ENCODE measurements at places on chromosomes 3 and 15.
A peak's percentile ranks its signal among the peaks of the same experiment; 100 is the strongest.

DNA sequence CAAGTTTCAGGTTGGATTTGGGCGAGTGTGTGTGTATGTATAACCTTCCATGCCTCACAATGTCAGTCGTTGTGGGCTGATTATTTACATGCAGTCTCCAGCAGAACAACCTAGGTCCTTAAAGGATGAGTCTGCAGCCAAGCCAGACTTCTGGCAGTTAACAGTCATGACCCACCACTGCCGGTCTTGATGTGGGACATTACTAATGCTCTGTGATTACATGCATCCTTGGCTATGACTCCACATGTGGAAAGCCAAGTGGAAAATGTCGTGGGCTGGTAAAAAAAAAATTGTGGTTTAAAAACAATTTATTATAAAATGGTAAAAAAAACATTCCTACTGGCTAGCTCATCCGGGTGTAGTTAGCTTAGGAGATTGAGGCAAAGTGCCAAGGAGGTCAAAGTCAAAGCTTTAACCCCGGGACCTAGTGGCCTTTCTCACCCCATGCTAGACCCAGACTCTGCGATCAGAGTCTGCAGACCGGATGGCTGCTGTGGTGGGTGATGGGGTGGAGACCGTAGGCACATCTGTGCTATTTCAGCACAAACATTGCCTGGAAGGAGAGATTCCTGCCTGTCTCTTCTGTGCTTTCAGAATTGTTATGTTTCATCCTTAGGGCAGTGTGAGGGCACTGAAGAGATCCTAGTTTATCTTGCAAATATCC is 6.8 kb downstream of the RARRES1 start:
- DNase-seq, result peak; percentile 77

DNA sequence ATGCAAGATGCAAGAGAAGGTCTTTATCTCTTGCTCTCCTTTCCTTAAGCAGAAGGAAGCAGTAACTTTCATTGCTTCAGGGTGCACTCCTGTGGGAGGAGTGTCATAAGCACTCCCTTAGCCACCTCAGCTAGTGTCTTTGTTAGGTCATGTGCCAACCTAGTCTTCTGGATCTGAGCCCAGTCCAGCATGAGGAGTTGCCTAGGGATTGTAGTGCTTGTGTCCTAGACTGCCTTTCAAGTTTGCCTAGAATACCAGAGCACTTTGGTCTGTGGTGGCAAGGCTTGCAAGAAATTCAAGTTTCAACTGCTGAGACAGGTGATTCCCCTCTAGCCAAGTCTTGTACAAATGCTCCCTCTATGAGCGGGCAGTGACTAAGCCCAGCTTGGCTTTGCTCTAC is 633.6 kb downstream of the ZNF385D start:
- peak; percentile 87 for DNase-seq

DNA sequence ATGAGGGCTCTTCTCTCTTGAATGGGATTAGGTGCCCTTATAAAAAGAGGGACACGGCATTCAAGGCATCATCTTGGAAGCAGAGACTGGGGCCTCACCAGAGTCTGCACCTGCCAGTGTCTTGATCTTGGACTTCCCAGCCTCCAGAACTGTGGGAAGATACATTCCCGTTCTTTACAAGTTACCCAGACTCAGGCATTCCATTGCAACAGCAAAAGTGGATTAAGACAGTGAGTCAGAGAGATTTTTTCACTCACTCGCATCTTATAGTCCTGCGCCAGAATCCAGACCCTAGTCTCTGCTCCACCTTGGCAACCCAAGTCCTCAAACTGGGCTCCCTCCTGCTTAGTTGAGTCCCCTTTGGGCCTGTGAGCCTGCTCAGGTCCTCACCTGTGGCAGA is 2.7 kb downstream of the LCTL start:
- DNase-seq, result peak; percentile 12

DNA sequence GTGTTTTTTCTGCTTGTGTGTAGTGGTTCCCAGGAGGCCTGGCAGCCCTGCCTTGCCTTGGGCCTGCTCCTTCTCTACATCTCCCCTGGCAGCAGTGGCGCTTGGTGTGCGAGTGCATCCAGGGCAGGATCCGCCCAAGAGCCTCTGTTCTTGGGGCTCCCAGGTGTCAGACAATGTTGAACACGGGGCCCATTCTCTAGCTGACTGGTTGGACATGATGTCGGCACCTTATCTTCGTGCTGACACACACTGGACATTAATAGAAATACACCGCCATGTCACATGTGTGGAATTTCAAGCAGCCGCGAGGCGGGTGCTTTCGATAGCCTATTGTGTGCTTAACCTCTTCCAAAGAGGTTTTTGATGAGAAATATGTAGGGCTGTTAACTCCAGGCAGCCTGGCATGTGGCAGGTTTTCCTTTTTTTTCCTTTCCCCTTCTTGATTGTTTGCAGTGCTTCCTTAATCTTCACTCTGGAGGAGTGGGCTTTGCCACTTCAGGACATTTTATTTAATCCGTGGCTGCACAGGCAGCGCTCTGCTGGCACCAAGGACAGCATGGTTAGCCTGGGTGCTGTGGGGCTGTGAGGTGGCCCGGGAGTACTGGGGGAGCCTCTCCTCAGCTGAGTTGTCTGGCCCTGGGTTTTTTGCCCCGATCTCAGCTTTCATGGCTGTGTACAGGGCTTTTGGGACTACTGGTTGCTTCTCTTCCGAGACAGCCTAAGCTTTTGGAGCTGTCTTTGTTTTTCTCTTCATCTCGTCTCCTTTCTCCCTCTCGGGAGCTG is 42.5 kb downstream of the CHCHD6 start:
- peak; percentile 61 for DNase-seq

GRCh38 chr15:92805080-92805690 is 94.9 kb upstream of the CHD2 start:
- DNase-seq, result peak; percentile 19

Data from epithelial cell of esophagus (primary cell).